ENCODE measurements at places on chromosomes 4 and X.

DNA sequence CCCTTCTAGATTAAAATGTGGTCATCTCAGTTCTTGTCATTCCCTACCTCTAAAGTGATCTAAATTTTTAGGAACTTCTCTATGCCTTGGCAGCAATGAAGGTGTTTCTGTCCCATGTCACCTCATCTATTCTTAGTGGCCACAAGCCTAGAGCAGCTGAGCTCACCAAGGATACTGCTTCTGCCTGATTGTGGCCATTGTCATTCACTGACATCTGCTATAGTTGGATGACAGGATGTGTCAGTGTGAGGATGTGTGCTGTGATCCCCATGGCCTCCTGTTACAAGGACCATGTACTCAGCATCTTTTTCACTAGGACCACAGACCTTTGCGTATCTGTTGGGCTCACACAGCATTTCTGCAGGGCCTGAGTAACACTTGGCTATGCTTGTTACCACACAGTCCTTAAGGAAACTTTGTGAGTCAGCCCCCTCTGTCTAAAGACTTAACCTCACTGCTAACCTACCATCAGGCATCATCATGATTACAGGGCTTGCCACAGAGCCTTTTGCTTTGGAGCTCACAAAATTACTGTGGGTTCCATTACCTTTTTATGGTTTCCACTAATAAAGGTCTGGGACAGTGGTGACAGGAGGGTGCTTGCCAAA lies 421.0 kb downstream of the ADAM29 start:
- no peak for DNase-seq

DNA sequence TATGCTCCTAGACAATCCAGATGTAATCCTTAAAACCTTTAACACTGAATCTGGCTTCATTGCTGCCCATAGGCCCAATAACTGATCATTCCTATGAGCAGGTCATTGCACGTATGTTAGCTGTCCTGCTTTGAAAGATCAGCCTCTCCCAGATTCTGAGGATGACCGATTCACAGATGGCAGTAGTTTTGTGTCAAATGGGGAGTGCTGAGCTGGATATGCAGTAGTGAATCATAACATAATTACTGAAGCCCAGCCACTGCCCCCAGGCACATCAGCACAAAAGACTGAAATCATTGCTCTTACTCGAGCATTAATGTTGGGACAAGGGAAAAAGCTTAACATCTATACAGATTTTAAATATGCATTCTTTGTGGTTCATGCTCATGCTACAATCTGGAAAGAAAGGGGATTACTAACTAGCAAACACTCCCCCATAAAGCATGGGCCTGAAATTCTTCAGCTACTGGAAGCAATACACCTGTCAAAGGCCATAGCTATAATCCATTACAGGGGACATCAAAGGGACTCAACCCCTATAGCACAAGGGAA lies 16.4 kb upstream of the ZNF280C start:
- no peak for DNase-seq

DNA sequence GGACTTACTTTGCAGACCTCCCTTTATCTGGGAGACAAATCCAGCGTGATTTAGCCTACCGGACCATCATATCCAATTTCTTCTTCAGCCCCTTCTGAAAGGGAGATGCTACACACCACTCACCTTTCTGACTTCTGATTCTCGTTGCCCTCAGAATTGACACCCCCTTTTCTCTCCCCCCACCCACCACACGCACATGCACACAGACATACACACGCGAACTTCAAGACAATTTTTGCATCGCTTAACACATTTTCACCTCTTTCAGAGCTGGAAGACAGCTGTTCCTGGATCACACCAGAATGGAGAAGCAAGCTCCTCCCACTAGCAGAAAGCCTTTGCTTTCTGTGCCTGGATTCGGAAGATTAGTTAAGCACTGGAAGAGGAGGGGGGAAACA lies 1.0 kb upstream of the SNCA start:
- no peak for DNase-seq

GRCh38 chrX:41412261-41413081 lies 34.7 kb upstream of the NYX start:
- peak; percentile 58 for DNase-seq

GRCh38 chrX:152149648-152150047 lies 11.3 kb upstream of the MAGEA10 start:
- no peak for DNase-seq

DNA sequence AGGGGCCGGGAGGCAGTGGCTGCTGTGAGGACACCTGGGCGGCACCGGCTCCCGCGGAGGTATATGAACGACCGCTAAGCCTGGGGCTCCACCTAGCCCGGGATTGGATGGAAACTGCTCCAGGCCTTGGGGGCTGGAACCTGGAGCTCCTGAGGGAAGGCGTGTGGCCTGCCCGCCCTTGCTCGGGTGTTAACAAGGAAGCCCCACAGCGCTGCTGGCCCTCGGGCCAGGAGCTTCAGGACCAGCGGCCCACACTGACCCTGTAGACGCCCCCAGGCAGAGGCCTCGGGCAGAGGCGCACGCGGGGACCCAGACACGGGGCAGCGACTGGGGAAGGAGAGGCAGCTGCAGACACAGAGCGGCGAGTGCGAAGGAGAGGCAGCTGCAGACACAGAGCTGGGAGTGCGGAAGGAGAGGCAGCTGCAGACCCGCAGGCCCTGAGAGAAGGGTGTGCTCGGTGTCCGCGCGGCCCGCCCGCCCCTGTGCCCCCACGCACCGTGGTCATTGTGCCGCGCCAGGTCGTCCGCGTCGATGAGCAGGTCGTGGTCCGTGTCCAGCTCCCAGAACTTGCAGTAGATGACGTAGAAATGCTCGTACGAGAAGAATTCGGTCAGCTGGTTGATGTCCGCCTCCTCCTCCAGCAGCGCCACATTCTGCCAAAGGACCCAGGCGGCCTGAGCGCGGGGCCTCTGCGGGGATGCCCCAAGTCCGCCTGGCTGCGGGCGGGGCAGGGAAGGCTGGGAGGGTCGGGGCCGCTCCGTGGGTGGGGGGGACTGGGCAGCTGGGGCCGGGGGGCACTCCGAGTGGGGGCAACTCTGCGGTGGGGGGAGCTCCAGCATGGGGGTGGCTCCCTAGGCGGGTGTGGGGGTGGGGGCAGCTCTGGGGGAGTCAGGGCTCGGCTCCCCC lies 26.7 kb upstream of the GTPBP6 start:
- DNase-seq, result no peak

GRCh38 chr4:169115897-169116254 lies 105.8 kb upstream of the CBR4 start:
- DNase-seq, result no peak

DNA sequence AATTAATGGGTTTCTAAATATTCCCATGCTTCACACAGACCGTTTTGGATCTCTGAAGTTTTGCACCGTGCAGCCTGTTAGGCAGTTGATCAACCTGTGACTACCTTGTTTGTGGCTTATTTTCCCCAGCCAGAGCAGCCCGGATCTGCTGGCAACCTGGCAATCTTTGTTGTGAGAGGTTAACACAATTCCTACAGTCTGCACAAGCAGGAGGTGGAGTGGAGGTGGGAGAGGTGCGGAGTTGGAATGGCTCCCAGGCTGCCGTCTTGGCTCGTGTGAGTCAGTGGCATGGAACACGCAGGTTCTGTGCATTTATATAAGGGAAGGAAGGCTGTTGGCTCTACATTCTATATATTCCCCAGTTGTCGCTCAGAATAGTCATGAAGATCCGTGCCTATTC lies 70.9 kb upstream of the STOX2 start:
- DNase-seq, result no peak

- DNase-seq, result no peak
Observed at GRCh38 chr4:3689576-3690550, 76.3 kb upstream of the ADRA2C start.

DNA sequence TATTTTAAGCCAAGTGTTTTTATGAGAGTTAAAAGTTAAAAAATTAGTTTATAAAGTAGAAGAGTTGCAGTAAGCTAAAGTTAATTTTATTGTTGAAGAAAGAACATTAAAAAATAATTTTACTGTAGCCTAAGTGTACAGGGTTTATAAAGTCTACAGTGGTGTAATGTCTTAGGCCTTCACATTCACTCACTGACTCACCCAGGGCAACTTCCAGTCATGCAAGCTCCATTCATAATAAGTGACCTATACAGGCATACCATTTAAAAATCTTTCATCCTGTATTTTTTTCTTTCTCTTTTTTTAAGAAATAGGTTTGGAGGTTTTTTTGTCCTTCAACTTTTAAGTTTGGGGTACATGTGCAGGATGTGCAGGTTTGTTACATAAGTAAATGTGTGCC lies 87.9 kb upstream of the NR3C2 start:
- DNase-seq, result no peak

GRCh38 chrX:112830540-112830939 lies 10.1 kb downstream of the AMOT start:
- DNase-seq, result no peak

DNA sequence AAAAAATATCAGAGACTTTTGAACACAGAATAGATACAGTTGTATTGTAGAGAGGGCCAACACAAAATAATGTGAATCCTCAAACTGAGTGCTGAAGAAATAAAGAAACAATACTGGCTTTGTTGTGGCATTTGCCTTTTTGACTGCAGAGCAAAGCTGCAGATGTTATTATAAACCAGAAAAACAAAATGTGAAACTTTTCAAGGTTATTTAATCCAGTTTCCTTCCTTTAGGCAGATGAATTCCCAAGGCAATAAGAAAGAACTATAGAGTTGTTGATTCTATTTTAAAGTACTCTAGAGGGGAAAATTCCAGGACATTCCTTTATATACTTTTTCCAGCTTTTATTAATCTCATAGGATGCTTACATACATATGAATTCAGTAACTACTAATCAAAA lies 186.8 kb downstream of the NDST4 start:
- no peak for DNase-seq

- peak; percentile 72 for DNase-seq
Observed at GRCh38 chr4:94406668-94407437, 44.9 kb upstream of the PDLIM5 start.

GRCh38 chr4:144819591-144819990 lies 173.6 kb downstream of the HHIP start:
- DNase-seq, result no peak

DNA sequence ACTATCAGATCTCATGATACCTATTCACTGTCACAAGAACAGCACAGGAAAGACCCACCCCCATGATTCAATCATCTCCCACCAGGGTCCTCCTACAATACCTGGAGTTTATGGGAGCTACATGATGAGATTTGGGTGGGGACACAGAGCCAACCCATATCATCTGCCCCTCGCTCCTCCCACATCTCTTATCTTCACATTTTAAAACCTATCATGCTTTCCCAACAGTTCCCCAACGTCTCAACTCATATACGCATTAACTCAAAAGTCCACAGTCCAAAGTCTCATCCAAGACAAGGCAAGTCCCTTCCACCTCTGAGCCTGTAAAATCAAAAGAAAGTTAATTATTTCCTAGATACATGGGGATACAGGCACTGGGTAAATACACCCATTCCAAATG lies 1185.2 kb downstream of the PCDH7 start:
- no peak for DNase-seq

All from RPMI8226 (cell line).